ENCODE measurements at places on chromosomes 7 and 10.

DNA sequence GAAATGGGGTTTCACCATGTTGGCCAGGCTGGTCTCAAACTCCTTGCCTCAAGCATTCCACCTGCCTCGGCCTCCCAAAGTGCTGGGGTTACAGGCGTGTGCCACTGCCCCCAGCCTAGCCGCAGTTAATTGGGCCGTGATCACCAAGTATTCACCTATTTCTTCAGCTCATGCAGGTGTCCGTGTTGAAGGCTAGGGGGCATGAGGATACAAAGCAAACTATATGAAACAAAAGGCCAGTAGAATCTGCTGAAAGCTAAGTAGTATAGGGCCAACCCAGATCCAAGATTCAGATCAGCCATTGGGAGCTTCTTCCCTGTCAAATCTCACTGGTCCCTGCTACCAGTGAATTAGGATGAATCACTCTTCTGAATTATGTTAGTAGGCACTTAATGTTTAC, 73.4 kb downstream of the LRRC4 start:
- no peak for DNase-seq

- DNase-seq = no peak
These were observed 225.9 kb downstream of the WDR11 start for GRCh38 chr10:121076776-121077715.

- DNase-seq = no peak
These were observed 87.1 kb downstream of the POLR1F start for GRCh38 chr7:19621740-19622139.

DNA sequence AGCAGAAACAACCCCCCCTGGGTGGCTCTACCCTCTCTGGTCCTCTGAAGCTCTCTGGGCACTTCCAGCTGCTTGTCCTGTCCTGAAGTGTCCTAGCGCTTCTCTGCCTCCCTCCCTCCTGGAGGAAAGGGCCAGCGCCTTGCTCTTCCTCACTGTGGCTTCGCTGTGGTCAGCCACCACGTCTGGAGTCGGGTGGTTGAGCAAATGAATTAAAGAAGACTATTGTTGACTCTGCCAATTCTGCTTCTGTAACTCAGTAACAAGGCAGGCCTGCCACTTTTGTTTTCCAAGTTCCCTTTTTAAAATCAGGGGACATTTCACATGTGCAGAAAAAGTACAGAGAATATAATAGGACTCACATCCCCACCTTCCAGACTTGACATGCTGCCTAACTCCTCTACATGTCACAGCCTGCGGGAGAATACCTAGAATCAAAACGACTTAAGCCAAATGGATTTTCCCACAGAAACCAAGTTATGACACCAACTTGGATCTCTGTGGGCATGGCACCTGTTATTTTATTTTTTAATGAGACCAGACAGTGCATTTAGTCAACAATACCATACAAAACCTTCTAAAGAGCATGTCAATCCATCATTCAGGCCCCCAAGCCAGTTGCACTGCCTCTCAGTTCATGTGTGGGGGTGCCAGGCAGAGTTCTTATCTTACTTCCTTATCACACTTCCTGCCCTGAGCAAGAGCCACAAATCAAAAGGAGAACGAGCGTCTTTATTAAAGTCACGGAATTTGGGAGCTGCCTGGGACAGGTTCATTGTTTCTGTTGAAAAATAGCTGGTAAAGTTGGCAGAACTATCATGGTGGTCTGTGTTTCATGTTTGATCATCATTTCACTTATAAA, 6.8 kb downstream of the FFAR4 start:
- peak; percentile 95 for DNase-seq

DNA sequence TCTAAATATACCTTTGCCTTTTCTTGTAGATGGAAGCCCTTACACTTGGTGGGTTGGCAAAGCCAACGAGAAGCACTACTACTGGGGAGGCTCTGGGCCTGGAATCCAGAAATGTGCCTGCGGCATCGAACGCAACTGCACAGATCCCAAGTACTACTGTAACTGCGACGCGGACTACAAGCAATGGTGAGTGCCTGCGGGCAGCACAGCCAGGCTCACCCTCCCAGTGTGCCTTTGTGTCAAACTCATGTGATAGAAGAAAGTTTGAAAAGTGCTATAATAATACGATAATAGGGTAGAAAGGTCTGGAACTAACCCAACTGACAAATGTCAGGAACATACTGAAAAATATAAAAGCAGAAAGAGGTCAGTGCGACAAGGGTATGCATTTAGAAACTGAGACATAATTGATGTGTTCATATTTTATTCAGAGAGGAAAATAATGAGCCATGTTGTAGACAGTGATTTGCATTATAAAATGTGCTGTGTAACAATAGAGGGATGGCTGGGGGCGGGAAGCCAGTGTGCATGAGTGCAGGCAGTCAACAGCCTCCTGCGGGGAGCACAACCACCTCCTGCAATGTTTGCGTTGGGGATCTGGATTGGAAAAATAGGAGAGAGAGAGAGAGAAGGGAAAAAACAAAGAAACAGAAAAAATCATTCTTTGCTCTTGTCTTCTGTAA, 686.9 kb upstream of the C7orf33 start:
- DNase-seq = no peak

DNA sequence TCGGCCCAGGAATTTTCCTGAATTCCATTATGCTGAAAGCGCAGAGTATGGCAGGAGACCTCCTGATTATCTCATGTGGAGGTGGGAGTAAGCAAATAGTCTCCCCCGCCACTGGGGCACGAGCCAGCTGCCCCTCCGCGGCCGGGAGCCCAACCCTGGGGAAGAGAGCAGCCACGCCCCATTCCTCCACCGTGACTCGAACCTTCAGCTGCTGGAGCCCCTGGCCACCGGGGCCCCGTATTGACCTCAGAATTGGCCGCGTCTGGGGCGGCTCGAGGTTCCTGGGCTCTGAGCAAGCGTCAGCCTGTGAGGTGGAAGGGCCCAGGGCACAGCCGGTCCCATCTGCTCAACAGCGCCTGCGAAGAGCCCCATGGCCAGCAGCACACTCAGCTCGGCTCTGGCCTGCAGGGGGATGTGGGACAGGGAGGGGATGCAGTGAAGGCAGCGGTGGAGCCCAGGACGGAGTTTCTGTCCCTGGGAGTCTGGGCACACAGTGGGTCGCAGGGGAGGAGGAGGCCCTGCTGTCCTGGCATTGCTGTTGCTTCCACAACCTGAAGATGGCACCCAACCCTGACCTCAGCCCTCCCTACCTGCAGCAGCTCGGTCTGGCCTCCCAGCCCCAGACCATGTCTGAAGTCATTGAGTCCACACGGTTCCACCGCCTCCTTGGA, 97.8 kb downstream of the CHST15 start:
- peak; percentile 38 for DNase-seq

- DNase-seq = no peak
These were observed 112.3 kb downstream of the VIPR2 start for GRCh38 chr7:159032322-159032721.

- DNase-seq = no peak
These were observed 121.5 kb downstream of the KAT6B start for GRCh38 chr10:74947781-74948401.

DNA sequence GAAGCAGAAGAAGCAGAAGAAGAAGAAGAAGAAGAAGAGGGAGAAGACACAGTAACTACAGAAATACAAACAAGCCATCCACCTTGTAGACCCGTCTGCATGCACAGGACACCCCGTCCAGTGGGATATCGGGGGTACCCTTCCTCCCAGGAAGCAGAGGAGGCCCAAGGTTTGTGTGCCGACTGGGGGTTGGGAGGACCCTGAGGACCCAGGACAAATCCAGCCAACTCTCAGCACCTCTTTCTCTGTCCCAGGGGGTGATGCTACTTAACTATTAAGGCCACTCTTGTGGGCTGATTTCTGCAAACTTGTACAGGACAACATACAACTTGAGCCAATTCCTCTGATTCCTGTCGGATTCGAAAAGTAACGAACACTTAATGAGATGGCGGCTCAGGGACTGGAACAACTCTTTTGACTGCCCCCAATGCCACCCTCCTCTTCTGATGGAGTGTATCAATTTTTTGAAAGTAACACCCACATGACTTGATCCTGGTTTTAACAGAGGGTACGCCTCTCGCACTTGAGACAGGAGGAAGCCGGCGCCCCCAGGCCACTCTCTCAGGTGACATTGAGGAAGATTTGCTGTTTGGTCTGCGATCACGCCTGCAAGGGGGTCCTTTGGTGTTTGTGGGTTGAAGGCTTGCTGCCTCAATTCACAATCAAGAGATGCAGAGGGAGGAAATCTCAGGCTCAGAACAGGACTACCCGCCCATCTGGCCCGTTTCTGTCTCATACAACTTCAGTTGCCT, 192.6 kb downstream of the TNS3 start:
- no peak for DNase-seq

- DNase-seq = no peak
These were observed 1226.4 kb downstream of the XPNPEP1 start for GRCh38 chr10:108696792-108697477.

- DNase-seq = peak; percentile 46
These were observed 249.4 kb downstream of the CRPPA start for GRCh38 chr7:16171928-16172327.

DNA sequence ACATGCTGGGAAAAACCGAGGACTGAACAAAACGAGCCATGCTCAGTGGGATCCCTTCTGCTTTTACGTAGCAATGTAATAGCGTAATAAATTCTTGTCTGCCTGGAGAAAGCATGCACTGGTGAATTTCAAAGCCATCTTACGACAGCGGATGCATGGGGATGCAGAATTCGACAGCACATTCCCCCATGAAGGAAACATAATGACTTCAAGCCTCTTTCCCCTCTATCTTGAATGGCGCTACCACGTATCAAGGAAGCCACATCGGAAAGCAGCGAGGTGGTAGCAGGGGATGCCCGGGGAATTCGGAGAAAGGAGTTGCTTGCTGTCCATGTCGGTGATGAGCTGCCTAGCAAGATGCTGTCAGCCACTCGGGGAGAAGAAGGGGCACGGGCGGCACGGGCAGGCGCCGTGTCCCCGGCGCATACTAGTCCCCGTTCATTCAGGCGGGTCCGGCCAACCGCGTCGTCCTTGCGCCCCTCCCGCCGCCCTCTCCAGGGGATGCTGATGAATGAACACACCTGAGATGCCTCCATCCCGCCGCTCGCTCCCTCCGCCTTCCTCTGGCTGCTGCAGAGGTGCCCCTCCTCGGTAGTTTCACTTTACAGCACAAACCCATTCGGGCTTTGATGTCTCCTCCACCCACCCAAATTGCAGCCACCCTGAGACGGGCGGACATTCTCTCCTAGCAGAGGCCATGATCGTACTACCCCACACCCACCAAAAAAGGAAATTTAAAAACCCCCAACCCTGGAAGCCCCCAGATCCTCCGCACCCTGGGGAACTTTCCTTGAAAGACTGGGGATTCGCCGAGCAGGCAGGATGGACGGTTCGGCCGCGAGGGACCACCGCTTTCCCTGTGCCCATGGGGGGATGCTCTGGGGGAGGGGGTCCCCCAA, 644 bp downstream of the SORBS1 start:
- DNase-seq = no peak

GRCh38 chr10:97784200-97784810, 12.5 kb upstream of the SFRP5 start:
- no peak for DNase-seq

GRCh38 chr7:14501436-14501835, 401.1 kb downstream of the DGKB start:
- DNase-seq = no peak

DNA sequence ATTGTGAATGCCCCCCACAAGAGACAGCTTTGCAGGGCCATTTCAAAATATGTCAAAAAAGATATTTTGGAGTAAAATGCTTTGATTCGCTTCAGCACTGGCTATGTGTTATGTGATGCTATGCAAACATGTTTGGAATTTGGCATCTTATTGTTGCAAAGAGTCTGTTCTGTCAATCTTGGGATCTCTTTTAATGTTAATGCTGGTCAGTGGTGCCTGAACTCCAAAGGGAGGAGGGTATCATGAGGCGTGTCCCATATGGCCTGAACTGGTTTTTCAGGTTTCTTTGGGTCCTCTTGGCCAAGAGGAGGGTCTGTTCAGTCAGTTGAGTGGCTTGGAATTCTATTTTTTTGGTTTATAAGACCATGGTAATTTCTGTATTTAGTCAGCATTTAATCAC, 81.4 kb downstream of the HECW1 start:
- DNase-seq = no peak

DNA sequence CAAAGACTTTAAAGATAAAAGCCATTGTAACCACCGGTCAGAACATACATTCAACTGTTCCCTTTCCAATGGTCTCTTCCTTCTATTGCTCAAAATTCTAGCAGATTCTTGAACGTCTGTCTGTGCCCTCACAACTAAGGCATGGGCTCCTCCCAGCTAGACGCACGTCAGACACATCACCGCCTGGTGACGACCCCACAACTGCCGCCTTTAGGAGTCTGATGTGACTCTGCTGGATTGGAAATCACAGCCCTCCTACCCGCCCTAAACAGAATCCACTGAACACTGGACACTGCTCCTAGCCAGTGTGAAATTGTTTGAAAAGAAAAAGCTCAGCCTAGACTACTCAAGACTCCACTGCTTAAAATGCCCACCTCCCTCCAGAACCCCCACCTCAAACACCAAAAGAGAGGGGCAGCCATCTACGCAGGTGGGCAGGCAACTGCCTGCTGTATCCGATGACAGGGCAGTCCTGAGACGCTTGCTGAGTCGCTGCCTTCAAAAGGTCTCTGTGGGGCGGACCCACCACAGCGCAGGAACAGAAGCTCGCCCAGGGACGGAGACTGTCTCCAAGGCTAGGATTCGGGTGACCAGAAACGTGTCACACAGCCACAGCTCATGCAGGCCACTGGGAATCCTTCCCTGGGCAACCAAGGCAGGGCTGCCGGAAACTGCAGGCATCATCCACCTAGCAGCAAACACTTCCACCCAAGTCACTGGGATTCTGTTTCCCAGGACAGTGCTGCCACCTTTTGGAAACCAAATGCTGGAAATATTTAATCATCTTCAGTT, 34.7 kb downstream of the GSDME start:
- DNase-seq = no peak

GRCh38 chr10:108862676-108863350, 1060.5 kb downstream of the XPNPEP1 start:
- no peak for DNase-seq

- peak; percentile 73 for DNase-seq
These were observed 3.5 kb downstream of the ARID5B start for GRCh38 chr10:61904733-61905725.

DNA sequence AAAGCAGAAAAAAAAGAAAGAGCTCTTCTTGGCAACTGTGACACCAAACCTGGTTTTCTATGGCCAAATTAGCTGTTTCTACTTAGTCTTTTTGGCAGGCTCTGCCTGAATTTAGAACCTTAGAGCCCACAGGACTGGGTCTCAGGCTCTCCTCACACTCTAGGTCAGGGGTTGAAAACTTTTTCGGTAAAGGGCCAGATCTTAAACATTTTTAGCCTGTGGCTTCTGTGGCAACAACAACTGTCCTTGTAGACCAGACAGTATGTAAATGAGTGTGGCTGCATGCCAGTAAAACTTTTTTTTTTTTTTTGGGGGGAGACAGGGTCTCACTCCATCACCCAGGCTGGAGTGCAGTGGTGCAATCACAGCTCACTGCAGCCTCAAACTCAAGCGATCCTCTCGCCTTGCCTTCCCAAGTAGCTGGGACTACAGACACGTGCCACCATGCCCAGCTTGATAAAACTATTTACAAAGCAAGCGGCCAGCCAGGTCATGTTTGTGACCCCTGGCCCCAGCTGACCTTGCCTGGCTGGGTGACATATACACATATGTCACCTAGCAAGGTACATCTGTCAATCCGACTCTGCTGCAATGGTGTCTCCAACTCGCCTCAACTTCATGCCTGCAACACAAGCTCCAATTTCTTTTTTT, 17.4 kb downstream of the KPNA7 start:
- no peak for DNase-seq

- no peak for DNase-seq
These were observed 69.4 kb upstream of the PDLIM1 start for GRCh38 chr10:95360122-95360714.
